ENCODE measurements at places on chromosomes 7 and 10.

DNA sequence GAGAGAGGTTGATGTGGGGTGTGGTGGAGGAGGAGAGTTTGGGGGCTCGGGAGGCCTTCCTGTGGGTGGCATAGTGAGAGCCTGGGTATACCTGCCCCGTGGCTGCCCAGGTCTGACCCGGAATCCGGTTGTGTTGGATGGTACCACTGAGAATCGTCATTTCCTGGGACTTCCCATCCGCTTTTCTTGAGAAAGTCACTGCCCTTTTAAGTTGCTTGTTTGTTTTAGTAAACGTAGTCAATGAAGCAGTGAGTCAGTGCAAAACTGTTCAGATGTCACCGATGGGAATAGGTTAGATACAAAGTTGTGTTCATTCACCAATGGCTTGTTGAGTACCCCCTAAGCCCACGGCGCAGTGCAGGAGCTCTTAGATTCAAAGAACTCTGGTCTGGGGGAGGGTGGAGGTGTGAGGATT lies 285.8 kb downstream of the CAMK1D start:
- H3K27me3 ChIP-seq: peaks cover 4% of the 10 kb centered on the region
- no peak overlapping the region for H3K4me3 ChIP-seq
- H3K27ac ChIP-seq: peak overlapping the region; percentile 75
- H3K4me1 ChIP-seq: peaks cover 45% of the 10 kb centered on the region
- no peaks in the 10 kb centered on the region for H3K36me3 ChIP-seq

- H3K4me1 ChIP-seq: no peaks in the 10 kb centered on the region
- H3K27me3 ChIP-seq: no peaks in the 10 kb centered on the region
- H3K27ac ChIP-seq: no peak overlapping the region
- H3K36me3 ChIP-seq: no peaks in the 10 kb centered on the region
Observed at GRCh38 chr7:71995111-71995510, 417.0 kb downstream of the CALN1 start.

- H3K4me3 ChIP-seq: no peak overlapping the region
- H3K36me3 ChIP-seq: no peaks in the 10 kb centered on the region
- no peak overlapping the region for H3K27ac ChIP-seq
Observed at GRCh38 chr10:83038631-83039030, 1100.7 kb upstream of the GHITM start.

GRCh38 chr10:67803588-67804394 lies 34.2 kb downstream of the DNAJC12 start:
- no peak for DNase-seq
- H3K36me3 ChIP-seq: no peaks in the 10 kb centered on the region
- no peaks in the 10 kb centered on the region for H3K4me1 ChIP-seq
- no peak overlapping the region for H3K27ac ChIP-seq
- H3K27me3 ChIP-seq: no peaks in the 10 kb centered on the region
- H3K4me3 ChIP-seq: no peak overlapping the region

DNA sequence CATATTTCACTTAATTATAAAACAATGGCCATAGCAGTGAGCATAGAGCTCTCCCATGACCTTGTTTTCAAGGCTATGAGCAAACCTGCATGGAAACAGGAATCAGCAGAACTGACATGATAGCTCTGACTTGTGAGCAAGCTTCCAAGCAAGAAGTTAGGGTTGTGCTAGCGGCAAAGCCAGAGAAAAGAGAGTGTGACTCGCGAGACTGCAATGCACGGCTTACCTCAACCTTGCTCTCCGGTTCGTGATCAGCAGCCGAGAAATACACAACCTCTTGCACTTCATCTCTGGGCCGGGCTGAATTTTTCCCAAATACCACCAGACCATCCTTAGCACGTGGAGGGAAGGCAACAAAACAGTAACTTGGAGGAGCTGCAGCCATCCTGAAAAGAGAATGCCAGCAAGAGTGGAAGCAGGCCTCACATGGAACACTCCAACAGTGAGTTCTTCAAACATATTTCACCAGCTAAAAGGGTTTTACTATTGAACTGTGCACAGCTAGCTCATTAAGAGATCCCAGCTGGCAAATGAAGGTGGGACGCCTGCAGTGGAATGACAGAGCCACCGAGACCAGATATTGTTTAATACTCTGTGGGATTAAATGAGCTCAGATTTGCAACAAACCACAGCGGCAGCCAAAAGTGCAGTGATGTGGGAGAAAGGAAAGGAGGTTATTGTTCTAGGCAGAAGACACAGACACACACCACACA lies 20.8 kb downstream of the SCRN1 start:
- H3K27me3 ChIP-seq: peaks cover 37% of the 10 kb centered on the region
- no peaks in the 10 kb centered on the region for H3K36me3 ChIP-seq
- H3K4me3 ChIP-seq: no peak overlapping the region
- H3K4me1 ChIP-seq: peaks cover 13% of the 10 kb centered on the region

- H3K36me3 ChIP-seq: peaks cover 3% of the 10 kb centered on the region
- no peak for DNase-seq
- H3K27me3 ChIP-seq: peaks cover 33% of the 10 kb centered on the region
- peak overlapping the region; percentile 11 for H3K27ac ChIP-seq
Observed at GRCh38 chr10:1195828-1196227, 139.6 kb downstream of the WDR37 start.

DNA sequence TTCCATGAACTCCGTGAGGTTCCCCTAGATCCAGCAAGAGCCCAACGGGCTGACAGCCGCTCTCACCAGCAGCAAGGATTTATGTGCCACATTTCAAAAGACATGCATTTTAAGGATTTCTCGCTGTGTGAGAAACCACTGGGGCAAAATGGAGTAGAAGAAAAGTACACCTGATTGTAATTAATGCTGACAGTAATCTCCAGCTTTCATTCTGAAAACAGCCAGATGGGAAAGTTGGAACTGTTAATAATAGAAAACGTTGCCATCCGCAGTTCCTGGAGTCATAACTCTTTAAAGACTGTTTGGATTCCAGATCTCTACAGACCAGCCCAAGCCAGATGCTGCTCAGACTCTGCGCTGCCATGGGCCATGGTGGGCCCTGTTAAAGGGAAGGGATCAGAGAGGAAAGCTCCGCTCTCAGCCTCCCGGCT lies 216.9 kb upstream of the GLI3 start:
- H3K27me3 ChIP-seq: no peaks in the 10 kb centered on the region
- no peak for DNase-seq
- no peaks in the 10 kb centered on the region for H3K36me3 ChIP-seq

- no peak for DNase-seq
- H3K27ac ChIP-seq: no peak overlapping the region
- no peaks in the 10 kb centered on the region for H3K27me3 ChIP-seq
Observed at GRCh38 chr10:132920101-132920925, 22.1 kb downstream of the CFAP46 start.

DNA sequence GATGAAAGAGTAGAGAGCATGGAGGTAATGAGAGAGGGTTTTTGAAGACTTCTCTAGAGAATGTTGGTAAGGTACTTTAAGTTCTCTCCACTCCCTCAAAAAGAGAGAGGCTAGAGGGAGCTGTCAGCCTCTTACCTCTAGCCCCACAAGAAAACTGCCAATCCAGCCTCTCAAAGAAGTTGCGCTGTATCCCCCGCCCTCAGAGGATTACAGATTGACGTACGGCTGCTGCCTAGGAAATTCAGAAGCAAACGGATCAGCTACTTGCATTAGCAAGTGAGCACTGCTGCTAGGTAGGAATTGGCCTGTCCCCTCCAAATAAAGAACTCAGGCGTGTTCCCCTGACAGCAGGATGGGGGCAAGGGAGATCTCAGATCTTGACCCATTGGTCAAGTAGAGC lies 34.2 kb downstream of the TYW1B start:
- H3K4me3 ChIP-seq: no peak overlapping the region
- H3K27ac ChIP-seq: no peak overlapping the region
- H3K4me1 ChIP-seq: no peaks in the 10 kb centered on the region
- no peak for DNase-seq
- H3K36me3 ChIP-seq: peaks cover 13% of the 10 kb centered on the region

DNA sequence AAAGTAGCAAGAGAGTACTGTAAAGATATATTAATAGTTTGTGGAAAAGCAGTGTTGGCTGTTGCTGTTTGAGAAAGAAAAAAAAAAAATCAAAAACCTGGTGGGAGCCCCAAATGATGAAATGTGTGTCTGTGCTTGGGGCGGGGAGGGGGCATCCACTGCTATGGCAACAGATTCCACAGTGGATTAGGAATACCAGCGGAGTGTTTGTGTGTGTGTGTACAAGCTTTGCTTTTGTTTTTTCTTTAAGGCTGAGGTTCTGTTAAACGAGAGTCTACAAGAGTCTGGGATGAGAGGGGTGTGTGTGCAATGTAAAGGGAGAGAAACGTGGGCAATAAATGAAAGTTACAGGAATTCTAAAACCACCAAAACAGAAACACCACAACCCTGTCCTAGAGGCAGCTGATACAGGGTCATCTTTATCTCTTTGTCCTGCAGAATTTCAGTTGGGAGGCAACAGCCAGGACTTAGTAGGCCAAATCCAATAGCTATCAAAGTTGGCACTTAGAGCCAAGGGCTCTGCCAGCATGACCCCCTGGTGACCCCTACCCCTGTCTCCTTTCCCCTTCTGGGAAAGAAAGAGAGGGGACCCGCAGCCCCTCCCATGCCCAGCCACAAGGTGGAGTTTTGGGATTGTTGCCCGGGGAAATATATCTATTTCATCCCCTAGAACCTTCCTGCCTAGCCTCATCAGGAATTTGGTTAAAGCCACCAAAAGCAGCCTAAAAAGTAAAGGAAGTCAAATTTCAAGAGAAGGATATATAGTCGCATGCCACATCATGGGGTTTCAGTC lies 85.4 kb downstream of the OSBPL3 start:
- no peak overlapping the region for H3K4me3 ChIP-seq
- H3K36me3 ChIP-seq: peaks cover 27% of the 10 kb centered on the region
- peaks cover 49% of the 10 kb centered on the region for H3K4me1 ChIP-seq

GRCh38 chr10:78212060-78212785 lies 178.6 kb downstream of the RPS24 start:
- no peaks in the 10 kb centered on the region for H3K36me3 ChIP-seq
- H3K4me3 ChIP-seq: no peak overlapping the region
- no peaks in the 10 kb centered on the region for H3K4me1 ChIP-seq

- DNase-seq: peak; percentile 89
- peak overlapping the region; percentile 98 for H3K27ac ChIP-seq
- peak overlapping the region; percentile 15 for H3K4me3 ChIP-seq
- H3K36me3 ChIP-seq: peaks cover 56% of the 10 kb centered on the region
- H3K4me1 ChIP-seq: peaks cover 69% of the 10 kb centered on the region
Observed at GRCh38 chr7:24821045-24821753, 63.9 kb upstream of the GSDME start.

GRCh38 chr10:37991655-37992054 lies 15.2 kb upstream of the ZNF25 start:
- DNase-seq: no peak
- peaks cover 3% of the 10 kb centered on the region for H3K27me3 ChIP-seq
- H3K4me1 ChIP-seq: no peaks in the 10 kb centered on the region
- no peak overlapping the region for H3K4me3 ChIP-seq
- no peak overlapping the region for H3K27ac ChIP-seq

DNA sequence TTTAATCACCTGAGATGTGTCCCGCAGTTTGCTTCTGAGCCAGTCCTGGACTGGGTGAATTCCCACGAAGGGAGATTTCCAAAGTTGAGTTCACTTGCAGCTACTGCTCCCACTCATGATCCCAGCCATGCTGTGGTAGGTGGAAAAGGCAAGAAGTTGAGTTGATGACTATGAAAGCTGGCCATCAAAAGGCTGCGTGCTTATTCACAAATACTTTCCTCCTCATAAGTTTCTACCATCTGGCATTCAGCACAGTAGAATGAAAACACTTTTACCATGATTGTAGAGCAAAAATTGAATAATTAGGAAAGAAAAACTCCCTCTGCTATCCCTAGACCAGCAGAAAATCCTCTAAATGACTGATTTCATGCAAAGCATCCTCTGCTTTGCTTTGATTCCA lies 281.8 kb downstream of the INHBA start:
- no peak for DNase-seq
- H3K27me3 ChIP-seq: no peaks in the 10 kb centered on the region
- H3K27ac ChIP-seq: no peak overlapping the region
- H3K4me3 ChIP-seq: no peak overlapping the region
- no peaks in the 10 kb centered on the region for H3K36me3 ChIP-seq
- no peaks in the 10 kb centered on the region for H3K4me1 ChIP-seq

DNA sequence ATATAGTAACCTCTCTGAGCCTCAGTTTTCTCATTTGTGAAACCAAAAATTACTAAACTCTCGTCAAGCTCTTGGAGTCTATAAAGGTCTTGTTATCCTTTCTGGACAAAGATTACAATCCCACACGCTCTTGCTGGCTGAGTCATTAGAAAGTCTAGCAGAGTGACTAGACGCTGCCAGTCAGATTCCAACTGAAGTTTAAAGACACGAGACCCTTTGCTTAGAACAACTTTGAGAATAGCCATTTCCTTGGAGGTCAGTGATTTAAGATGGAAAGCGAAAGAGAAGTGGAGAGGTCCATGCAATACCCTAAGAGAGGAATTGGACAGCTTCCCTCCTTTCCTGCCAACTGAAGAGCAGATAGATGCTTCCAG lies 119.5 kb downstream of the APBB1IP start:
- no peaks in the 10 kb centered on the region for H3K27me3 ChIP-seq
- H3K27ac ChIP-seq: no peak overlapping the region
- H3K36me3 ChIP-seq: peaks cover 63% of the 10 kb centered on the region
- DNase-seq: no peak

GRCh38 chr10:69578508-69578991 lies 5.3 kb upstream of the NEUROG3 start:
- H3K4me3 ChIP-seq: no peak overlapping the region
- peaks cover 11% of the 10 kb centered on the region for H3K4me1 ChIP-seq
- no peak overlapping the region for H3K27ac ChIP-seq

DNA sequence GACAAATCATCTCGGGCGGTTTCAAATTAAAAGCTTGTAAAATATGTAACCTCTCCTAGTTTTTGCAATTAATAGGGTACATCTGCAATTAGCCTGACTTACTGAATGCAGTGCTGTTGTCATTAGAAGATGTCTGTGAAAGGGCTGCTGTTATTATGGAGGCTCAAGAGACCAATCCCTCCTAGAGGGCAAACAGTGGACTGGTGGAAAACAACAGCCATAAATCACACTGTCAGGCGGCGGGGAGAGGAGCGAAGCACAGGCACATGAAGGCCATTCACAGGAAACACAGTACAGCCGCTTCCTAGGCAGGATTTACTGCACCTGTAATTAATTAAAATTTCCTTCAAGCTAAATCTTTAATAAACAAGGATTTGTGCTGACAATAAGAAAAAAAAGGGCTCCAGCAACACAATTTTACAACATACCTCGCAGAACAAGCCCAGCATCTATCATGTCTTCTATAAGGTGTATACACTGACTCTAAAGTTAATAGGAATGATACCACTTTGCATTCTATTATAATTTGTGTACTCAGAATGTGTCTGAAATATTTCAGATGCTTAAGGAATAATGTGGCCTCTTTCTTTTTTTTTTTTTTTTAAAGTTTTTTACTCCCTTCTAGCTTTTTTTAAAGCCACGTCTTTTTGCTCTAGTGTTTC lies 50.7 kb downstream of the ERCC6 start:
- H3K27ac ChIP-seq: no peak overlapping the region
- peaks cover 7% of the 10 kb centered on the region for H3K4me1 ChIP-seq
- no peak overlapping the region for H3K4me3 ChIP-seq
- H3K27me3 ChIP-seq: no peaks in the 10 kb centered on the region

Measured in activated naive CD4-positive, alpha-beta T cell treated with anti-CD3 and anti-CD28 coated beads, Interleukin-2, amount 10 ng/mL, durations not matched to agents 7 days and 5 days (primary cell).